ENCODE measurements at places on chromosomes 7 and 10.

DNA sequence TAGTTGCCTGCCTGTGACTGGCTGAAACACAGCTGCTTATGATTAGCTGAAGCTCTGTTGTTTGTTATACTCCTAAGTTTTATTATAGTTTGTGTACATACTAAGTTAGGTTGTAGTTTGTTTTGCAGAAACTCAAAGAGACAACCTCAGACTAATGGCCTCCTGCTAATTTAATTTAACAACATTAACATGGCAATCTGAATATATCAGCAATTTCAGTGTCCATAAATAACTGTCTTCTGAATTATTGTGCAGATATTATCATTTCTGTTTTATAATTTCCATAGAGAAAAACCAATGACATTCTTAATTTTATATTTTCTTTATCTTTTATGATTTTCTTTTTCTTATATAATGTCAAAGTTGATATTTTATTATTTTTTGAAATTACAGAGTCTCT lies 298.1 kb upstream of the PLXDC2 start:
- DNase-seq: no peak

- DNase-seq: no peak
Observed at GRCh38 chr10:59803714-59804113, 50.5 kb upstream of the MRLN start.

GRCh38 chr10:118570591-118570990 lies 24.9 kb downstream of the PRLHR start:
- DNase-seq: no peak

DNA sequence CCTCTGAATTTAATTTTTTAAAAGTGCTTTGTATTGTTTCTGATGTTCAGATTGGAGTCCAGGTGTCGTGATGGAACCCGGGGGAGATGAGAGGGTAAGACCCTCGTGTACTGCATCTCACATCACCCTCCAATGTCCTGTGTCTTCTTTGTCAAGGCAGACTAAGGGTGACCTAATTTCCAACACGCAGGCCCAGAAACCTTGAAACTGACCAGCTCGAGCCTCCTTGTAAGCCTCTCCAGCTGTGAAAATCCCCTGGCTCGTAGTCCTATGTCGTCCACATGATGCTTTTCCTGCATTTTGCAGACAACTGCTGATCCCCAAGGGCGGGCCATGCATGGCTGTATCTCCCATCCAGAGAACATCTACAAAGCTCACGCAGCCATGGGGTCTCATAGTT lies 220.2 kb downstream of the ARHGAP12 start:
- DNase-seq: no peak

DNA sequence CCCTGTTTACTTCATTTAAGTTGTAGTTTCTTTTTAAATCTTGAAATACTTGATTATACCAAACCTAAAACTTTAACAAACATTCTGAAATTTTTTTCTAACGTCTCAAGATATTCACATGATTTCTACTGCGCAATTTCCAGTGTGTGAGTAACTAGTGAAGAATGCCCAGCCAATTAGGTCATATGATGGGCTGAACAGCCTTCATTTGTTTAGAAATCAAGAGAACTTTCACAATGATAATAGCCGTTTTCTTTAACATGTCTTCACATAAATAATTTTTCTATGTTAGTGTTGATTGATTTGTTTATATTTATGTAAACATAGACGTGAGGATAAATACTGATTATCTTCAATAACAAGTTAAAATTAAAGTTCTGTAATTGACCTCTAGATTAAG lies 21.8 kb downstream of the STAM start:
- peak; percentile 75 for DNase-seq

DNA sequence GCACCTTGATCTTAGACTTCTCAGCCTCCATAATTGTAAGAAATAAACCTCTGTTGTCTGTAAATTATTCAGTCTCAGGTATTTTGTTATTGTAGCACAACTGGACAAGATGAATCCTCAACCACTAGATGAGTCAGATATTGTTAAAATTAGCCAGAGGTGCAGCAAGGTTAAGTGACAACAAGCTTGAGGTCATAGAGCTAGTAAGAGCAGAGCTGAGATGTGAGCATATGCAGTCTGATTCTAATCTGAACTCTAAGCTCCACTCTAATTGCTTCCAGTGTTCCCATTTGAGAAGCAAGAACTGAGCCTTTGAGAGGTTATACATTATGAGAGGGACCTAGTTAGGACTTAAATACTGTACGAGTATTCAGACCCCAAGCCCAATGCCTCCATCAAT lies 93.1 kb downstream of the FZD1 start:
- DNase-seq: no peak

GRCh38 chr7:143372070-143372469 lies 9.1 kb upstream of the ZYX start:
- no peak for DNase-seq

DNA sequence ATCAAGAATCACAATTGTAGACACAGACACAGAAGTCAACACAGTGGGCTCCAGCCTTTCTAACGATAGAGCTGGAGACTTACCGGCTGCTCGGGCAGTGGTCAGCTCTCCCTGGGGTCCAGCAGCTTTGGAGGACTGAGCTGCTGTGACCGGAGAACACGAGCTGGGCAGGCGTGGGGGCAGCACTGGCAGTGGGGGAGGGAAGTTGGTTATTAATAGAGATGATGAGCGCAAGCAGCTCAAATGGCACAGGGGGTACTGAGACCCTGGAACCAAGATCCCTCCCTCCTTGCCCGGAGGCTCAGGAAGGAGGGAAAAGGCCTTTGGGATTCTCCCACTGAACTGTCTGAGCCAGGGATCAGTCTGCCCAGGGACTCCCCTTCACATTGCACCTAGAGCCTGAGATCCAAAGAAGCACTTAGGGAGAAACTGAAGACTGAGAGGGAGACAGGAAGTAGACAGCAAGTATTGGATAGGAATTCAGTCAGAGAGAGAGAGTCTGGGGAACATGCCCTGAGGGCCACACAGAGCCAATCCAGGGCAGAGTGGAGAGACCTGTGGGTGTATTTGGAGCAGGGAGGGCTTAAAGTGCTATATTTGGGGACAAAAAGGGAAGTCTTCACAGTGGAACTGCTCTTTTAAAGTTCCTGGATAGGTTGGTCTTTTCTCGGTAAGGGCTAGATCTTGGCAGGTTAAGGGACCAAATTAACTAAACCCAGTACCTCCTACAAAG lies at the start of gene MYOZ1:
MYOZ1 (minus strand) TSS at position 147 of the 733 bp plus-strand sequence. CDS start 1,457 bp downstream, outside the sequence.
- no peak for DNase-seq

DNA sequence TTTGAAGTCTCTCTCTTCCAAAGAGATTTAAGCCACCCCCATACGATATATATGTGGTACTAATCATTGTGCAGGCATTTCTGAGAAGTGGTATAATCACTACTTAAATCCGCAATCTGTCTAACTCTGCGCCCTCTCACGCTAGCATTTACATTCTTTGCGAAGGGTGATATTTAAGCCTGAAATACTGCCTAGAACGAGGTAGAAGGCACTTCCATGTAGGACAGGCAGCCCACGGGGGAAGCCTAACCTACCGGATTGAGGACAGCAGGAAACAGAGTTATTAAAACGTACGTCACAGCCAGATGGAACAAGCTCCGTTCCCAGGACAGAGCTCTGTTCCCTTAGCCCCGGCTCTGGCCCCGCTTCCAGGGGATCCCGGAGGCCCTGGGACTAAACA lies 59.3 kb upstream of the ECHDC3 start:
- DNase-seq: no peak

GRCh38 chr10:482848-483247 lies 206.6 kb downstream of the DIP2C start:
- no peak for DNase-seq

GRCh38 chr7:24971333-24972165 lies 8.4 kb downstream of the OSBPL3 start:
- peak; percentile 27 for DNase-seq

GRCh38 chr7:17015598-17016031 lies 133.8 kb upstream of the AGR3 start:
- DNase-seq: no peak

DNA sequence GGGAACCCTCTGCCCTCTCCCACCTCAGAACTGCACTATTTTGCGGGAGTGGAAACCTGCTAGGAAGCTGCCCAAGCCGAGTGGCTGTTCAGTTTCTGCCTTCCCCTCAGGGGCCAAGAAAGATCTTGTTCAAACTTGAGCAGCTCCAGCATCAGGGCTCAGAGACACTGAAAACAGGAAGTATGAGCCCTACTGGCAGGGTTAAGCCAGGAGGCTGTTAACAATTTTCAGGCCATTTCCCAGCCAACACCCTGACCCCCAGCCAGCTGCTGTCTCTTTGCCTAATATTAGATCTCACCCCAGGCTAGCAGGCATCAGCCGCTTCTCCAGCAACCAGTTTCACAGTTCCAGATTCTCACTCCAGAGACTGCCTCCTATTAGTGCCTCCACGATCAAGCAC lies 9.2 kb downstream of the PLAU start:
- DNase-seq: no peak

GRCh38 chr7:80790877-80791276 lies 128.0 kb downstream of the SEMA3C start:
- DNase-seq: no peak

DNA sequence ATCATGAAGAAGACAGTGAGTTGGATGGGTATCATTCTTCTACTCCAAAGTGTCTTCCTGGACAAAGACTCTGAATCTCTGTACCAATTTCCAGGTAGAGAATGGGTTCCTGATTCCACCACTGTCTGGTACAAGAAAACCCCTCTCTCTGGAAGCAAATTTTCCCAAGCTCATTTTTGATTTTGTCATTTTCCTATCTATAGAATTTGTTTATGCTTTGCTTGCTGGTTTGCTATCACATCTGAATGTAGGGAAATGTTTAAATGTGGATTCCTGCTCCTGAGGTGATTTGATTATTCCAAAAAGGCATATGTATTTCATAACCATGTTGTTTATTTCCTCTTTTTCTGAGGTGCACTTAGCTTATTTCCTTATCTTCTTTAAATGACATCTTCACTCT lies at the start of gene TAS2R16:
TAS2R16 (minus strand) TSS at position 101 of the 400 bp plus-strand sequence; CDS start at position 35, 66 bp downstream.
- no peak for DNase-seq

- DNase-seq: no peak
Observed at GRCh38 chr10:52434734-52435133, 120.7 kb downstream of the DKK1 start.

GRCh38 chr7:2566890-2567678 lies 8.3 kb downstream of the IQCE start:
- no peak for DNase-seq

GRCh38 chr10:82266438-82266837 lies 391.4 kb downstream of the NRG3 start:
- DNase-seq: no peak

- DNase-seq: no peak
Observed at GRCh38 chr10:92327445-92328433, 36.8 kb downstream of the MARCHF5 start.

- DNase-seq: no peak
Observed at GRCh38 chr7:833601-834258, 1.5 kb downstream of the SUN1 start.

DNA sequence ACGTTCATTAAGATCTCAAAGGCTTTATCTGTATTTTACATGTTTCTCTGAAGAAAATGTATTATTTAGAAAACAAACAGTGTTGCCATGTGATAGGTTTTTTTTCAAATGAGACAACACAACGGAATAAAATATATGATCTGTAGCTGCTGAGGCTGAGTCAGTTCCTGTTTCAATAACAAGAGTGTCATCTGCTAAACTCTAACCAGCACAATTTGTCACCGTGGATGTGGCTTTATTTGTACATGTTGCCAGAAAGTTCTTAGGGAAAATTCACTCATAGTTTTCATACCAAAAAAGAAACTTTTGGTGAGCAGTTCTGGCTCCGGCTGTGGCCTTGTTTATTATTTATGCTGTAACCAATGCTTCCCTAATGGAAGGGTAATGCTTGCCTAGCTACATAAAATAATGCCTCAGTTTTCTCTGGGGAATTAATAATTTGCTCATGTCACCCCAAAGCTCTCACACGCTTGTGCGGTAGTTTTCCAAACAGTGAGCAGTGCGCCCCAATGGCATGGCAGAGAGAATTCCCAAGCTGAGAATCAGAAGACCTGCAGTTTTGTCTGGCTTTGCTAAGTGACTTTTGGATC lies 20.3 kb upstream of the KLF6 start:
- peak; percentile 92 for DNase-seq

DNA sequence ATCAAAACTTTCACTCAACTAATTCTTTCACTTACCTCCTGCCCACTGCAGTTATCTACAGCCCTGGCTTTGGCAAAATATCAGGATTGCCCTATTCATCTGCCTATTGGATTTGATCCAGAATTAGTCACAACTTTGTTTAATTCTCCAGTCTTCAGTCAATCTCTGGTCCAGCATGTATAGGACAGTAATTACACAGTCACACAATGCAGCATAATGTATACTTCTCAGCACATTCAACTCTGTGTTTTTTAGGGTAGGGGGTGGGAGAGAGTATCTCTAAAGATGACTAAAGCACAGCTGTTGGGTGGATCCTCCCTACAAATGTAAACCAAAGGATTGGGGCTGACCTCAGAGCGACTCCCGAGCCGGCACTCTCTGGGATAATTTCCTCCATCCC lies 17.7 kb upstream of the NRP1 start:
- DNase-seq: no peak

GRCh38 chr7:142240546-142240945 lies 17.3 kb downstream of the PRSS58 start:
- no peak for DNase-seq

- DNase-seq: no peak
Observed at GRCh38 chr10:70494966-70495365, 16.4 kb downstream of the PALD1 start.

DNA sequence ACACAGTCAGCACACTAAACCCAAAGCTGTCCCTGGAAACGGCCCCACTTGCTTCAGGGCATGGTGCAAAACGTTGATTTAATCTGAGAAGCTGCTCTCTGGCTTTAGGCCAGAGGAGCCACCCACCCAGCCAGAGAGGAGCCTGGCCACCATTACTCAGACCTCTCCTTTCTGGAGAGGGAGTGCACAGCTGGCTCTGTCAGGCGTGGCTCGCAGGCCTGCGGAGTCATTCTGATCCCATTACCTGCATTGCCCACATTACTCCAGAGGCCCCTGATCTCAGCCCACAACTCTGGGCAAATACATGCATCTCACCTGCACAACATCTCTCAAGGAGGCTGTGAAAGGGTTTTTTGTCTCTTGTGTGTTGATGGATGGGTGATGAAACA lies 370.0 kb upstream of the IGFBP3 start:
- no peak for DNase-seq

GRCh38 chr7:149768931-149769330 lies 4.5 kb downstream of the ZNF467 start:
- no peak for DNase-seq

Measured in pulmonary artery endothelial cell (primary cell).